ENCODE measurements at places on chromosomes 2 and 18. TPM values are rescaled to one million over a fixed set of nuclear protein-coding genes. Genes with fewer than 3 reads are reported as not detected.

Gene PLEK
- 5.2 TPM for polyA plus RNA-seq

Gene TFPI
- 36.3 TPM for polyA plus RNA-seq

Gene MDH1B
- 0.39 TPM for polyA plus RNA-seq

Gene ORMDL1
- polyA plus RNA-seq: 44.1 TPM

Gene SLC9A4
- polyA plus RNA-seq: 0.16 TPM

Gene TUBA3E
- polyA plus RNA-seq: not detected

Gene HTR2B
- 0.22 TPM for polyA plus RNA-seq

Gene DPYSL5
- 23.3 TPM for polyA plus RNA-seq

Gene HMSD
- polyA plus RNA-seq: not detected
